ENCODE measurements at places on chromosomes 16 and 17.

GRCh38 chr17:72998343-72998742, 94.1 kb downstream of the SLC39A11 start:
- DNase-seq = no peak

- no peak for DNase-seq
These were observed 31.6 kb downstream of the TNFRSF13B start for GRCh38 chr17:16940116-16940881.

DNA sequence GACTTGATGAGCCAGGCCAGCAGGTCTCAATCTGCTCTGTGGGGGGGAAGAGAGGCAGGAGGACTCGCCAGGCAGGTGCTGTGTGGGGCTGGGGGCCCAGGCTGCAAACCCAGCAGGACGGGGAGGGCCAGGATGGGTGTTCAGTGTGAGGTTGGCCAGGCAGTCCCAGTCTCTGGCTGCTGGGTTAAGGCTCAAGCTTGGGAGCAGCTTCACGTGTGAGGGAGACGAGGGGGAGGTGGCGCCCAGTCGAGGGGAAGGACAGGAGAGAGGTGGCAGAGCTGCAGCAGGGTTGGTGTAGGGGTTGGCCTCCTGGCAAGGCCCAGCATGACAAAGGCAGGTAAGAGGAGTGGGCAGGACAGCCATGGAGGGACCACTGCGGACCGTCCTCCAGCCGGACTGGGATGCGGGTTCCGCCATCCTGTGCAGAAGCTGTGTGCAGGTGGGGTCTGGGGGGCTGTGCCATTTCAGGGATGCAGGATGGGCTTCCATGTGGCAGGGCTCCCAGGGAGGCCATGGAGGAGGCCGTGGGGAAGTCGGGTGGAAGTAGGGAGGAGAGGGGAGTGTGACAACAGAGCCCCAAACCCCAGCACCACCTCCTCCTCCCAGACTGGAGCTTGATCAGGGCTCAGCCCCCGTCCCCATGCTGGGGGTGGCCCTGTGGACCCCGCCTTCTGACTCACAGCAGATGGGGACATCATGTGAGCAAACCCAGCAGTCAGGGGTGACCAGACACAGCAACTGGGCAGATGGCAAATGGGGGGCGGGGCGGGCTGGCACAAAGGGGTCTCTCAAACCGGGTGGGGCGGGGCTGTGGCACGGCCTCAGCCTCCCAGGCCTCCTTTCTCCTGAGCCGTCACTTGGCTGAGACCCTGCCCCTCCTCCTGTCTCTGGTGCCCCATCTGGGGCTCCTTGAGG, 2.8 kb downstream of the ADGRG1 start:
- DNase-seq = no peak

DNA sequence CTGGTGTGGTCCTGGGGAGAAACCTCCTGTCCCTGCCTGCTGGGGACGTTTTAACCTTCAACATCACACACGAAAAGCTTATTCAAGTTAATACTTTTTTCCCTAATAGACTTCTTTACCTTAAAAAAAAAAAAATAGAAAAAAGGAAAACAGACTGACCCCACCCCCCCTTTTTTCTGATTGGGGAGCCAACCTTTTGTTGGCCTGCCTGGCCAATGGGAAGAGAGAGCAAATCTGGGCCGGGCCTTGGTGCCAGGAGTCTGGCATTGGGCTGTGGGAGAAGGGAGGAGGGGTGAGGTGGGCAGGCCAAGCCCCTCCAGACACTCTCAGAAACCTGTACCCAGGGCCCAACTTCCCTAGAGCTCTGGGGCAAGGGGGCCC, 3.0 kb downstream of the CBX8 start:
- DNase-seq = no peak

GRCh38 chr17:35577830-35578196, 558 bp downstream of the PEX12 start:
- DNase-seq = no peak

DNA sequence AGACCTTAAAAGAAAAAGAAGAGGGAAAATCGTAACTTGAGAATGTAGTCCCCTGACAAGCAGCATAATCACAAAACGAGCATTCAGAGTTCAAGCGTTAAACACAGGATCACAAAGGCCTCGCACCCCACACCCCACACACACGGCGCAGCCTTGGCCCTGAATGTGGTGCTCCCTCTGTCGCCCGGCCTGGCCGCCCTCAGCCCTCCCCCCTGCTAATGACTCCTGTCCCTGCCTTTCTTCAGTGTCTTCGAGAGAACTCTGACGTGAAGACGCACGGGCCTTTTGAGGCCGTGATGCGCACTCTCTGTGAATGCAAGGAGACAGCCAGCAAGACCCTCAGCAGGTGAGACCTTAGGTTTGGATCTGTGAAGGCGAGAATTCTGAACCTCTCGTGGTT, 47.5 kb upstream of the ENDOV start:
- no peak for DNase-seq

DNA sequence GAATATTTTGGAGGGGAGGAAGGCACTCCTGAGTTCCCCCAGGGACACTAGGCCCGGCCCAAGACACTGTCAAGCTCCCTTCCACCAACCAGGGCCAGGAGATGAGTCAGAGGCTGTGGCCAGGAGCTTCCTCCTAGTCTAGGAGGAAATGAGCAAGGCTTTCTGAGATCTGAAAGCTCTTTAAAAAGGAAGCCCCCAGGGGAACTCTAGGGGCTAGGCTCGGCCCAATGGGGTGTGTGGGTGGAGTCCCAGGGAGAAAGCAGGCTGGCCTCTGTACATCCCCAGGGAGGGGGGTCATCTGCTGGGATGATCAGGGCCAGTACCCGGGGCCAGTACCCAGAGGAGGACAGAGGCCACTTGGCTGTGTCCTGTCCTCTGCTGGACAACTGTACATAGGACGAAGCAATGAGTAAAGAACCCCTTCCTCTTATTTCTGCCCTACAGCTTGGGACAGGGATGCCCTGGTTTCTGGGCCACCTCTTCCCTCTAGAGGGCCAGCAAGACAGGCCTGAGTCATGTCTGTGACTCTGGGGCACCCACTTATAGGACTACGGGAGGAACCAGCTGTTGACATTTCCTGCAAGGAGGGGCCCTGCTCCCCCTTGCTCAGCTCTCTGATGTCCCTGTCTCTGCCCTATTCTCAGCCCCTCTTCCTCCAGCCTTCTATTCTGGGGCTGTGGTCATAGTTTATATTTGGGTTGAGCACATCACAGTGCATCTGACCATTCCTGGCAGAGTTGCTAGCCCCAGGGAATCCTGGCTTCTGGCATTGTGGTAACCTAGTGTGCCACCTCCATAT, 2.7 kb downstream of the FHOD1 start:
- DNase-seq = peak; percentile 66

GRCh38 chr16:20839504-20839903, 33.2 kb downstream of the REXO5 start:
- DNase-seq = no peak

- DNase-seq = no peak
These were observed 17.7 kb downstream of the NAA60 start for GRCh38 chr16:3461151-3461550.

- DNase-seq = no peak
These were observed 163.6 kb upstream of the C17orf78 start for GRCh38 chr17:37212179-37212578.

- DNase-seq = no peak
These were observed 59.9 kb upstream of the MARCHF10 start for GRCh38 chr17:62868008-62868407.

DNA sequence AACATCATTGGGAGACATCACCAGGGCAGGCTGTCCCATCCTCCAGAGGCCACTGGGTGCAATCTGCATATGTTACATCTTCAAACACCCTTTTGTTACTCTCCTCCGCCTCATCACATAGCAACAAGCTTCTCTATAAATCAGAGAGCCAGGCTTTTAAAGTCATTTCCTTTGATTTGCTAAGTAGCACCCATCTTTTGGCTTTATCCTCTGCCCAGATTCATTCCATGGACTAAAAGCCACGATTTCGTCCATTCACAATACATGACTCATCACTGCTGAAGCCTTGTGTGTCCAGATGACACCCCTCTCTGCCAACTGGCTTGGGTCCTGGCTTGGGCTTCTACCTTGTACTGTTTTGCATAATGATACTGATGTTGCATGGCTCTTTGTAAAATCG, 2.0 kb upstream of the KRT38 start:
- DNase-seq = no peak

DNA sequence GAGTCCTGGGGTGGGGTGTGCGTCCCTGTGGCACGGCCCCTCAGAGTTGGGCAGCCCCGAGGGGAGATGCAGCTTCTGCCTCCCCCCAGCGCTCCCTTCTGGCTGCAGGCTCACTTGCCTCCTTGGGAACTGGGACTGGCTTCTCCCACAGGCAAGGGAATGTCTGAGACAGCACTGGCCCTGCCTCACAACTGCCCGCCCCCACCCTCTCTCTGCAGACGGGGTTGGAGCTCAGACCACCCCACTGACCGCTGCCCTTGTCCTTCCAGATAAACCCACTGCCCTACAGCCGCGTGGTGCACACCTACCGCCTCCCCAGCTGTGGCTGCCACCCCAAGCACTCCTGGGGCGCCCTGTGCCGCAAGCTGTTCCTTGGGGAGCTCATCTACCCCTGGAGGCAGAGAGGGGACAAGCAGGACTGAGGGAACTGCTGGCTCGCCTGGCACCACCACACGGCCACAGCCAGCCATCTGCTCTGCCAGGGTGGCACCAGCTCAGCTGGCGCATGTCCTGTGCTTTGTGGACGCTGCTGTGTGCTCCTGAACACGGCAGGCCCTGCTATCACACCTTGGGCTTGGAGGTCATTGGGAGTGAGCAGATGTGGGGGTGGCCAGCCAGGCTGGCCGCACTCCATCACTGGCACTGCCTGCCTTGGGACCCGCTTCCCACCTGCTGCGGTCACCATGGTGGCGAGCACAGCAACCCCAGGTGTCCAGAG, 7.1 kb upstream of the RAB40C start:
- no peak for DNase-seq

- no peak for DNase-seq
These were observed 250.8 kb upstream of the RPL38 start for GRCh38 chr17:73952480-73953205.

DNA sequence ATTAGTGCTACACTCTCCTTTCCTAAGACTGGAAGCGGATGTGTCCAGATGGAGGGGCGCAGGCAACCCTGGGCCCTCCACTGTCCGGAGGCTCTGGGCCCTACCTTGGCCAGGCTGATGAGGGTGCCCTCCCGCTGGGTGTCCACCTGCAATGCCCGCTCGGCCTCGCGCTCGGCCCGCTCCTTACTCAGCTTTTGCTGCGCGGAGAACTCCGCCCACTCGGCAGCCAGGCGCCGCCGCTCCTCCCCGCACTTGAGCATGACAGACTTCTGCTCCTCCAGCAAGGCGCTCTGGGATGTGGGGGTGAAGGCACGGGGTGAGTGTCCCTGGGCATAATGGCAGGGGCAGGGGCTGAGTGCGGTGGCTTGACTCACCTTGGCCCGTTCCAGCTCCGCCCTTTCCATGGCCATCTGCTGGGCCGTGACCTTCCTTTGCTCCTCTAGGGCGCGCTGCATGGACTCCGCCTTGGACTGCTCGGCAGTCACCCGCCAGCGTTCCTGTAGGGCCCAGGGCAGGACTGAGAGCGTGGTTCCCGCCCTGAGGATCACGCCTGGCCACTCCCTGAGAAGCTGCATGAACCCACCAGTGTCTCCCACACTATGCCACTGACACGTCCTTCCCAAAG, 10.1 kb upstream of the MRPL38 start:
- DNase-seq = no peak

DNA sequence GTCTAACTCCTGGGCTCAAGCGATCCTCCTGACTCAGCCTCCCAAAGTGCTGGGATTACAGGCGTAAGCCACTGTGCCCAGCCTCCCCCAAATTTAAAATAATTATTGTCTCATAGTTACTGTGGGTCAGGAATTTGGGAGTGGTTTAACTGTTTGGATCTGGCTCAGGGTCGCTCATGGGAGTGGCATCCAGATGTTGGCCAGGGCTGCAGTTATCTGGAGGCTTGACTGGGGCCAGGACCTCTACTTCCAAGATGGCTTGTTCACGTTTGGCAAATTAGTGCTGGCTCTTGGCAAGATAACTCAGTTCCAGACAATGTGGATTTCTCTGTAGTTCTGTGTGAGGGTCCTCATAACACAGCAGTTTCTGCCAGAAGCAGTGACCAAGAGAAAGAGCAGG, 8.0 kb downstream of the TEN1 start:
- no peak for DNase-seq

DNA sequence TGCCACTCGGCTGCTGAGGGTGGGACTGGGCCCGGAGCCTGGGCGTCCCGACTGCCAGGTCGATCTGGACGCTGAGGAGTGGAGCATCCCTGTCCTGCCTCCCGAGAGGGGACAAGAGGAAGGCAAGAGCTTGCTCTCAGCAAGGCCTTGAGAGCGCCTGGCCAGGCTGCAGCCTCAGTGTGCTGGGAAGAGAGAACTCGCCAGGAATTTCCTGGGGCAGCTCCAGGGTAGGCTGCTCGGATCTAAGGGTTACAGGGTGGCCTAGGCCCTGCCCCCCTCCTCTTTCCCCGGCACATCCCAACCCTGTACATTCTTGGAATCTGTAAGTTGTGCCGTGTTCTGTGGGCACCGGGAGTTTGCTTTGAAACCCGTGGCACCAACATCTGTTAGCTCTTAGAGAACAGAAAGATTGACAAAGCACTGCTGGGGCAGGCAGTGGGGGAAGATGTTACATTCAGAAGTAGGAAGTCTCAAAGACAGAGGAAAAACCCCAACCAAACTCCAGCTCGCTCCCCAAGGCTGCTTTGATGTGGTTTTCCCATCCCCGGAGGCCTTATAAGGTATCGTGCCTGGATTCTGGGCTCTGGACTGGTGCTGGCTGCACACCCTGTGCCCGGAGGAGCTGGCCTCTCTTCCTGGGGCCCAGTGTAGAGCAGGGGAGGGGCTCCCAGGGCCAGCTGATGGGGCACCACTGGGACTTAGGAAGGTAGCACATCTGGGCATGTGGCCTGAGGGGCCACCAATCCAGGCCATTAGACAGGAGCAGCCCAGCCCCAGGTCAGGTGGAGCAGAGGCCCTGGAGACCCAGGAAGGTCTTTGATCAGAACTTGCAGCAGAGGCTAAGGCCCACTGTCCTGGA, 55.2 kb downstream of the NKD1 start:
- DNase-seq = no peak

GRCh38 chr16:81521141-81521626, 76.6 kb downstream of the CMIP start:
- DNase-seq = peak; percentile 31

DNA sequence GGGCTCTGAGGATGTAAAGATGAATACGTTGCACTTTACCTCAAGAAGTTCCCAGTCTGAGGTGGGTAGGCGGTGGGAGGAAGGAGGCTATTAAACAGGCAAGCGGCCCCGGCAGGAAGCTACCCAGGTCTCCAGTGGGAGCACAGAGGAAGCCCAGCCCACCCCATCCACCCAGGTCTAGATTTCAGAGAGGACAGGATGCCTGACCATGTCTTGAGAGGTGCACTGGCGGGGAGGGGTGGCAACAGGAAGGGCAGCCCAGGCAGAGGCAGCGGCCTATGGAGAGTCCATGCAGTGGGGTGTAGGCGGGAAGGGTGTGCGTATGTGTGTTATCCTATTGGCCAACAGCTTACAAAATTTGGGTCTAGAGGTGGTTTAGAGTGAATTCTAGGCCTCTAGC, 13.9 kb downstream of the SARM1 start:
- DNase-seq = no peak

- no peak for DNase-seq
These were observed 5.2 kb downstream of the KCNG4 start for GRCh38 chr16:84234321-84235241.

GRCh38 chr17:76641501-76641900, 2.1 kb downstream of the ST6GALNAC1 start:
- no peak for DNase-seq

GRCh38 chr16:15980329-15980728, 30.9 kb downstream of the ABCC1 start:
- no peak for DNase-seq

GRCh38 chr17:9925457-9925856, 20.4 kb upstream of the RCVRN start:
- DNase-seq = no peak
